Naive thymus-derived CD8-positive, alpha-beta T cell (primary cell): ENCODE measurements at places on chromosomes 7 and 10.

GRCh38 chr10:75404815-75405597, 3.4 kb upstream of the ZNF503 start:
- DNase-seq, result no peak
- H3K36me3 ChIP-seq, result peaks cover 4% of the 10 kb centered on the region
- peaks cover 54% of the 10 kb centered on the region for H3K4me1 ChIP-seq
- H3K4me3 ChIP-seq, result no peak overlapping the region
- peaks cover 47% of the 10 kb centered on the region for H3K27me3 ChIP-seq

DNA sequence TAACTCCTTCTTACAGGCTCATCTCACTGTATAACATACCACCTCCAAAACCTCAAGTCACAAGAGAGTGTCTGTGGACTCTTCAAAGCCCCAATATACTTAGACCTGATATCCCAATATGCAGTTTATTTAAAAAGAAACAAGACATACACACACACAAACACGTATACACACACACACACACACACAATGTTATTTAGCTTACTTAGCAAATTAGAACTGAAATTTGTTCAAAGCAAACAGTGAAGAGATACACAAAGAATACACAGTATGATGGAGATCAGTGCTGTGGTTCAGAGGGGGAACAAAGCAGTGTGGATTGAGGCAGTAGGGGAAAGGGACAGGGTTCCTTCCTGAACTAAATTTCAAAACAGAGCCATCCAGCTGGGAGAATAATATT, 807.2 kb downstream of the IPMK start:
- H3K27me3 ChIP-seq, result no peaks in the 10 kb centered on the region
- no peak overlapping the region for H3K4me3 ChIP-seq
- no peak overlapping the region for H3K27ac ChIP-seq
- no peaks in the 10 kb centered on the region for H3K36me3 ChIP-seq
- H3K4me1 ChIP-seq, result no peaks in the 10 kb centered on the region

- no peaks in the 10 kb centered on the region for H3K4me1 ChIP-seq
- no peak for DNase-seq
- H3K4me3 ChIP-seq, result no peak overlapping the region
- no peaks in the 10 kb centered on the region for H3K36me3 ChIP-seq
These were observed 106.1 kb downstream of the KCNMA1 start for GRCh38 chr10:77531441-77532001.

- no peak for DNase-seq
- H3K4me3 ChIP-seq, result no peak overlapping the region
- no peak overlapping the region for H3K27ac ChIP-seq
- no peaks in the 10 kb centered on the region for H3K36me3 ChIP-seq
- H3K4me1 ChIP-seq, result no peaks in the 10 kb centered on the region
These were observed 443.7 kb upstream of the GRM3 start for GRCh38 chr7:86199881-86200614.

- no peaks in the 10 kb centered on the region for H3K27me3 ChIP-seq
- peak within 1 kb of the TSS; percentile 1 for H3K27ac ChIP-seq
- H3K36me3 ChIP-seq, result no peaks in the 10 kb centered on the region
- no peak for DNase-seq
These were observed at the start of gene TBXAS1 for GRCh38 chr7:139829025-139829774. Gene TBXAS1, plus strand, starts transcription at chr7:139829264. Its CDS starts 127 bp downstream, at chr7:139829391.

DNA sequence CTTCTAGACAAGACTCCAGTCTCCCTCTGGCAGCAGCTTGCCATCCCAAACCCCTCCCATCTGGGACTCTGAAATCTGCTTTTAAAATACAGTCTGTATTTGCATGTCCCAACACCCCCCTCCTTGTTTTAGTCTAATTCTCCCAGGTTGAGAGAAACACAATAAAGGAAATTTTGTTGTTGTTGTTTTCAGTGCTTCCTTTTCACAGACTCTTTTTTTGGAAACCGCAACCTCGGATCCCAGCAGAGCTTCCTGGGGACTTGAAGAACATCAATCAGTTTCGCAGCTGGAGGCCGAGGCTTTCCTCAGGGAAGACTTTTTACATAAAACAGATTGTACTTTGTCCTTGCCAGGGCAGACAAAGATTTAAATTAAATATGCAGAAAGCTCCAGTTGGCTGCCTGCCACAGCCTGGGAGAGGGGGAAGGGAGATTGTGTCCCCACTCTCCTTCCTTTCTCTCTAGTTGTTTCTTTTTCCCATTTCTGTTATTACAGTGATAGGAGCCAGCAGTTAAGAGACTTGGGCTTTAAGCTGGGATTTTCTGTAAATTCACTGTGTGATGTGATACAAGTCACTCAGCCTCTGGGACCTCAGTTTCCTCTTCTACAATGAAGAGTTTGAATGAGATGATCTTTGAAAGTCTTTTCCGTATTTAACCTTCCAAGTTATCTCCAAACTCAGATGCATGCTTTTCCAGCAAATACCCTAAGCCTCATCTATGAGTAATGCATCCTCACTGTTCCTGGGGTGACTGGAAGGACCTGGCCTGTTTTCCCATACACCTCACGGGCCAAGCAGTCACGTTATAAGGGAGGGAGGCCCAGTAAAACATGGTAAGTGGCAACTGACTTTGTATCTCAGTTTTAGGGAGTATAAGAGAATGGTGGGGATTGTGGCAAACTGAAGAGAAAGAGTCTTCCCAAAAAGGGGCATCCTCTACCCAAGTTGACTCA, 192.3 kb downstream of the REEP3 start:
- H3K4me1 ChIP-seq, result no peaks in the 10 kb centered on the region

GRCh38 chr7:79282882-79283602, 170.4 kb downstream of the MAGI2 start:
- no peaks in the 10 kb centered on the region for H3K4me1 ChIP-seq
- H3K27me3 ChIP-seq, result peaks cover 27% of the 10 kb centered on the region
- DNase-seq, result no peak
- no peak overlapping the region for H3K4me3 ChIP-seq
- H3K27ac ChIP-seq, result no peak overlapping the region

DNA sequence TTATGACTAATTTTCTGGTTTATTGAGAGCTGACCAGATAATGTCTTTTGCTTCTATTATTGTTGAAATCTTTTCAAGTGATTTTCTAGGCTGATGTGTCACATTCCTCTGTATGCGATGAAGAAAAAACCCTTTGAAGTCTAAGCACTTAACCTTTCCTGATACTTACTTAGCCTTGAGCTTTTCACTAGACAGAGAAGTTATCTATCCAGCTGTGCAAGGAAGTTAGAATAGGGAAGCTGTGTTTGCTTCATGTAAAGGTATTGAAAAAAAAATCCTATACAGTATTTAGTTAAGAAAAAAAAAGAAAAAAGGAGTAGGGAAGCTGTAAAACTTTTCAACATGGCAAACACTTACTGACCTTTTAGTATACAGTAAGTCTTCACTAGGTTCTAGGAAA, 117.6 kb upstream of the DNAJB12 start:
- peaks cover 82% of the 10 kb centered on the region for H3K36me3 ChIP-seq
- H3K27ac ChIP-seq, result no peak overlapping the region
- no peak overlapping the region for H3K4me3 ChIP-seq
- no peaks in the 10 kb centered on the region for H3K4me1 ChIP-seq
- no peak for DNase-seq
- H3K27me3 ChIP-seq, result no peaks in the 10 kb centered on the region

- H3K27ac ChIP-seq, result no peak overlapping the region
- H3K4me1 ChIP-seq, result no peaks in the 10 kb centered on the region
- no peak overlapping the region for H3K4me3 ChIP-seq
- H3K36me3 ChIP-seq, result no peaks in the 10 kb centered on the region
These were observed 64.9 kb downstream of the EEPD1 start for GRCh38 chr7:36217961-36218284.

DNA sequence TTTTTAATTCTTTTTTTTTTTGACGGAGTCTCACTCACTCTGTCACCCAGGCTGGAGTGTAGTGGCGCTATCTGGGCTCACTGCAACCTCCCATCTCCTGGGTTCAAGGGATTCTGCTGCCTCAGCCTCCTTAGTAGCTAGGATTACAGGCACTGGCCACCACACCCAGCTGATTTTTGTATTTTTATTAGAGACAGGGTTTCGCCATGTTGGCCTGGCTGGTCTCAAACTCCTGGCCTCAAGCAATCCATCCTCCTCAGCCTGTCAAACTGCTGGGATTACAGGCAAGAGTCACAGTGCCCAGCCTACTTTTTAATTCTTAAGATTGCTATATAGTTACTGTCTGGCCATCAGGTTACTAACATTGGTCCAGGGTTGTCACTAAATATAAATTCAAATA, 59.6 kb downstream of the ZNF277 start:
- H3K4me3 ChIP-seq, result no peak overlapping the region
- DNase-seq, result no peak
- H3K27me3 ChIP-seq, result no peaks in the 10 kb centered on the region
- peaks cover 14% of the 10 kb centered on the region for H3K4me1 ChIP-seq
- H3K27ac ChIP-seq, result no peak overlapping the region

DNA sequence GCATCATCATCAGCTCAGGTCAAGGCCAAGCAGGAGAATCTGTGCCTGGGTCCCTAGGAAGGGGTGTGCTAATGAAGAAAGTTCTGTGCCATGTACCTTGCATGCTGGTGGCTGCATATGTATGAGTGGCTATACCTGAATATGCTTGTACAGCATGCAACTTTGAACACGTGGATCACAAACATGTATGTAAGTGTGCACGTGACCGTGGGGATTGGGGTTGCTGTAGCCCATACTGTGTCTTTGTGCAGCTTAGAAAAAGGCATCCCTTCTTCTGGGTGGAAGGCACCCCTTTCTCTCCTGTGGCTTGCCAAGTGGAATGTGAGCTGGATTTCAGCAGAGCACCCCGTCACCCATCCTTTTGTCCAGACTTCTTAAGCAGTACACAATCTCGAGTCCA, 13.8 kb downstream of the EMX2 start:
- no peak overlapping the region for H3K27ac ChIP-seq
- DNase-seq, result no peak
- no peaks in the 10 kb centered on the region for H3K36me3 ChIP-seq
- no peak overlapping the region for H3K4me3 ChIP-seq
- peaks cover 57% of the 10 kb centered on the region for H3K27me3 ChIP-seq

DNA sequence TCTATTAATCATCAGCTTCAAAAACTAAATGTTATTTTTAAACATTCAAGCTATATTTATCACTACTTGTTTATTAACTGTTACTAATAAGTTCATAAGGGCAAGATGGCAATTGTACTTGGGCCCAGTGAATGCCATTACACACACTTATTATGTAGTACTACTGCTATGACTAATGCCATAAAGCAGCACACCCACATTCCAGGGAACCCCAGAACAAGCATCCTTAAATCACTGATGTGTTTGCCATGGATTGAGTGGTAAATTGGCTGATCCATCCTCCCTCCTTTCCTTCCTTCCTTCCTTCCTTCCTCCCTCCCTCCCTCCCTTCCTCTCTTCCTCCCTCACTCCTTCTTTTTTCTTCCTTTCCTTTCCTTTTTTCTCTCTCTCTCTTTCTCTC, 37.4 kb upstream of the RSU1 start:
- H3K4me1 ChIP-seq, result no peaks in the 10 kb centered on the region
- H3K27ac ChIP-seq, result no peak overlapping the region
- no peak for DNase-seq
- no peaks in the 10 kb centered on the region for H3K36me3 ChIP-seq
- H3K27me3 ChIP-seq, result no peaks in the 10 kb centered on the region

- peak overlapping the region; percentile 78 for H3K27ac ChIP-seq
- H3K4me3 ChIP-seq, result peak overlapping the region; percentile 34
- H3K4me1 ChIP-seq, result peaks cover 83% of the 10 kb centered on the region
- no peaks in the 10 kb centered on the region for H3K36me3 ChIP-seq
These were observed 34.6 kb upstream of the AP5Z1 start for GRCh38 chr7:4740796-4741195.

- no peak overlapping the region for H3K27ac ChIP-seq
- no peak overlapping the region for H3K4me3 ChIP-seq
- DNase-seq, result no peak
- H3K4me1 ChIP-seq, result peaks cover 3% of the 10 kb centered on the region
- peaks cover 10% of the 10 kb centered on the region for H3K36me3 ChIP-seq
- no peaks in the 10 kb centered on the region for H3K27me3 ChIP-seq
These were observed 19.7 kb downstream of the SUFU start for GRCh38 chr10:102523250-102524029.

- no peaks in the 10 kb centered on the region for H3K27me3 ChIP-seq
- H3K36me3 ChIP-seq, result peaks cover 12% of the 10 kb centered on the region
- H3K27ac ChIP-seq, result no peak overlapping the region
- H3K4me3 ChIP-seq, result no peak overlapping the region
- DNase-seq, result no peak
These were observed 14.0 kb upstream of the GTPBP4 start for GRCh38 chr10:974038-974784.

- H3K27ac ChIP-seq, result peak overlapping the region; percentile 79
- peak overlapping the region; percentile 95 for H3K4me3 ChIP-seq
- peaks cover 50% of the 10 kb centered on the region for H3K4me1 ChIP-seq
- H3K36me3 ChIP-seq, result peaks cover 4% of the 10 kb centered on the region
- H3K27me3 ChIP-seq, result no peaks in the 10 kb centered on the region
These were observed 1.1 kb downstream of the GGCT start for GRCh38 chr7:30503274-30504212.

- H3K4me3 ChIP-seq, result no peak overlapping the region
- peak overlapping the region; percentile 45 for H3K27ac ChIP-seq
- peaks cover 19% of the 10 kb centered on the region for H3K4me1 ChIP-seq
These were observed 19.4 kb upstream of the FHIP2A start for GRCh38 chr10:114802177-114802576.

DNA sequence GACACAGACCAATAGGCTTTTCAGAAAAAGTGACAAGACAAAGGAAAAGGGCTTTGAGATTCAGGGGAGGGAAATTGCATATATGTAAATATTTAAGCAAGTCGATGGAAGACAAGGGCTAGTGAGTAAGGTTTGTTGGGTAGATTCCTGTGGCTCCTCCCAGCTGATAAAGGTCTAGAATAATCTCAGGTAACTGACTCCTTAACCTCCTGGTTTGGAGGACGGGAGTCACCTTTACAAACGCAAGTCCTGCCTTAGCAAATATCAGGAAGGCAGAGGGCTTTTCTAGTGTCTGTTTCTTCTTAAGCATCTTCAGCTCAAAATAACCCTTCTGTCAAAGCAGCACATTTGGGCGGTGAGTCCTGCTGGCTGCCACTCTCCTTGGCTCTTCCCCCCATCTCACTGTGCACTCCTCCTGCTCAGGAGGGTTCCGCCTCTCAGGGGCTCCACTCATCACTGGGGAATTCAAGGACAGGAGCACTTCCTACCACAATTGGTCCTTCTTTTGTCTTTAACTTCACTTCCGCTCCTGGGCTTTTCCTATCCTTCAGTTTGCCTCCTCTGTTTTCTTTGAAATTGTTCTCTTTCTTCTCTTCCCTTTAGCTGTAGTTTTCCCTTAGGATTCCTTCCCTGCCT, 496.3 kb upstream of the KLF6 start:
- no peak overlapping the region for H3K27ac ChIP-seq
- no peak for DNase-seq
- H3K27me3 ChIP-seq, result no peaks in the 10 kb centered on the region
- no peaks in the 10 kb centered on the region for H3K4me1 ChIP-seq
- no peak overlapping the region for H3K4me3 ChIP-seq

- no peaks in the 10 kb centered on the region for H3K36me3 ChIP-seq
- no peak overlapping the region for H3K27ac ChIP-seq
- no peak overlapping the region for H3K4me3 ChIP-seq
- H3K4me1 ChIP-seq, result no peaks in the 10 kb centered on the region
These were observed 124.8 kb downstream of the CD36 start for GRCh38 chr7:80763289-80763688.

- no peaks in the 10 kb centered on the region for H3K36me3 ChIP-seq
- H3K4me1 ChIP-seq, result no peaks in the 10 kb centered on the region
- no peak overlapping the region for H3K4me3 ChIP-seq
- H3K27me3 ChIP-seq, result no peaks in the 10 kb centered on the region
These were observed 453.7 kb upstream of the POT1 start for GRCh38 chr7:125383324-125383723.
